ENCODE measurements at places on chromosomes 5 and 9. TPM values are rescaled to one million over a fixed set of nuclear protein-coding genes. Genes with fewer than 3 reads are reported as not detected.

Gene IL9
- not detected for total RNA-seq

DNA sequence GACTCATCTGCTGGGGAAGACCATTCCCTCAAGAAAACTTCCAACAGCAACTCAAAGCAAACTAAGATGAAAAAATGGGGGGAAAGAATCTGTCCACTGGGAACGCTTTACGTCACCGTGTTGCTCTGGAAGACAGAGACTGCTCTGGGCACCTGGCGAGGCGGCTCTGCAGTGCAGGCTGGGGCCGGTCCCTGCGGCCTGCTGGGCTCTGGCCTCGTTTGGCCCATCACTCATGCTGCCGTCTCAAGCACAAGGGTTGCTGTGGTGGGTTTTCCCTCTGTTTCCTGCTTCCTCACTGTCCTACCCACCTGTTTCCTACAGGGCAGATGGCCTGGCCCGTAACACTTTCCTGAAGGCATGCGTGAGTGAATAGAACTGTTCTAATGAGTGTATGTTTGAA, 92.9 kb upstream of the OTULINL start:
- DNase-seq = no peak
- peaks cover 3% of the 10 kb centered on the region for H3K4me1 ChIP-seq
- H3K27me3 ChIP-seq = no peaks in the 10 kb centered on the region
- no peak overlapping the region for H3K27ac ChIP-seq
- peaks cover 96% of the 10 kb centered on the region for H3K36me3 ChIP-seq
- H3K4me3 ChIP-seq = no peak overlapping the region

Gene PTPDC1
- total RNA-seq = 24.5 TPM

DNA sequence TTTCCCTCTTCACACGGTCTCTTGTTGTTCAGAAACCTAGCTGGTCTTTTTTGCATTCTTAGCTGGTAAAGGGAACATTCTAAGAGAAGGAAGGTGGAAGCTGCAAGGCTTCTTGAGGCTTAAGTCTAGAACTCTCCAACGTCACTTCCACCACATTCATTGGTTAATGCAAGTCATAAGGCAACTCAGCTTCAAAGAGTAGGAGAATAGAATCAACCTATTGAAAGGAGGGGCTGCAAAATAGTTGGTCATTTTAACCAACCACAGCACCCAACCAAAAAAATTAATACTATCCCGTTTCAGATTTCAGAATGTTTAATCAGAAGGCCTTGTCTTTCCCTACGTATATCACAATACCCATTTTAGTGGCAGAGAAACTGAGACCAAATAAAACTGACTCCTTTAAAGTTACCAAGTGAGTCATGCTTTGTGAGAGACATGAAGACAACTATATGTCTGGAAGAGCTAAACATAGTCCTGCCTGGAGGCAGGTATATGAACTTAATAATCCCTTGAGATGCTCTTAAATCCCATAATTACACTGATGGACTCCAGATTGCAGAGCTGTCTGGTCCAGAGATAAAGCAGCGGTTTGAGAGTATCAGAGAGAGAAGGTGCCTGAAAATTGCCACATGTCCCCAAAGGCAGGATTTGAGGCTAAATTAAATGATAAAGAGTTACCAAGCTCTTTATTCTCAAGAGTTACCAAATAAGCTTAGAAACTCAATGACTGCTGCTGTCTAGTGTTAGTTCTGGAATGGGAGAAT, 14.4 kb downstream of the DOCK8 start:
- H3K4me1 ChIP-seq = no peaks in the 10 kb centered on the region
- no peak for DNase-seq
- H3K36me3 ChIP-seq = no peaks in the 10 kb centered on the region
- H3K27me3 ChIP-seq = no peaks in the 10 kb centered on the region
- no peak overlapping the region for H3K4me3 ChIP-seq

DNA sequence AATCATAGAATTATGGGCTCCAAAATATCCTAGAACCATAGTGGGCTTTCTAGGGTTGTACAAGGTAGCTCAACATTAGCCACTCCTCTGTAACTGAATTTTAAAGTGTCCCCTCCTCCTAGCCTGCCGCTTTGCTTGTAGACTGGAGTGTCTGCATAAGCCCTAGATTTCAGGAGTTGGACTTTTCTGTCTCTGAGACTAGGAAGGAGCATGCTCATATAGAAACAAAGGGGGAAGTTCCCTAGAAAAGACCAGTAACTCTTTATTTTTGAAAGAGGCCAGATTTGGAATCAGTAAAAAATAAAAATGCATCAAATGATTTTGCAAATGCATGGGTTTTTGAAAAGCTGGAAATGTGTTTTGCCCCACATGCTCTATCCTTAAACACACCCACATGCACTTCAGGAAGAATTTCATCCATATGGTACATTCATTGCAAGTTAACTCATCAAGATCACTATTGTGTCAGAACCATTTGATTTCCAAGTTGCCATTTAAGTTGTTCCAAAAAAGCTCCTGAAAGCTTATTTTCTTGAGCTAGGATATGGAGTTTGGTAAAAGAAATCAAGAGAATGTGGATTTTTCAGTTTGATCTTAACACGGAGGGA, 121.0 kb upstream of the NR3C1 start:
- H3K36me3 ChIP-seq = no peaks in the 10 kb centered on the region

DNA sequence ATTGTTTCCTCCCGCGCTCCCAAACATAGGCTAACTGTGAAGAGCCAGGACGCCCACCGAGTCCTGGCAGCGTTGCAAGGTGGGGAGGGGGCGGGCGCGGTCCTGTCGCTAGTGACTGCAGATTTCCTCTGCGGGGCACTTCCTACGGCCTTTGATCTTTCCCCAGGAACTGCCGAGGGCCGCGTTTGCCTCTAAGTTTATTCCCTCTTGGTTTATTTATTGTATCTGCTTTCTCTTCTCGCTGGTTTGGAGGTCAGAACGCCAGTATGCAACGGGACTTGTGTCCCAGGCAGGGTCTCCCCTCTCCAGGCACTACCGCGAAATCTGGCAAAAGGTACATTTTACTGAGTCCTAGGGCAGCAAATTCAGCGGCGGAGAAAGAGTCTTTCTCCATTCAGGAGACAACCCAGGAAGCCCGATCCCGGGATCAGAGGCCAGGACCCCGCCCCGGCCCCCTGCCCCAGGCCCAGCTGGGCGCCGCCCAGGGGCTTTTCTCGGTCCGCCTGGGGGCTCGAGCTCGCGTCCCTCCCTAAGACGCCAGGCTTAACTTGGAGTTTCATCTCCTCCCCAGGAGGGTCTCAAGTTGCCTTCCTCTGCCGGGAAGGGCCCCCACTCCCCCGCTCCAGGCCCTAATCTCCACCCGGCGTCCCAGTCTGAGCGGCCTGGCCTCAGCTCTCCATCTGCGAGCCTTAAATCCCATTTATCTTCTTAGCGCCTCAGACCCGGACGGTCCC, 884 bp upstream of the EGFLAM start:
- peaks cover 19% of the 10 kb centered on the region for H3K4me1 ChIP-seq
- H3K27me3 ChIP-seq = peaks cover 26% of the 10 kb centered on the region
- H3K4me3 ChIP-seq = no peak overlapping the region
- no peaks in the 10 kb centered on the region for H3K36me3 ChIP-seq
- no peak overlapping the region for H3K27ac ChIP-seq

Gene KCNMB1
- 3.1 TPM for total RNA-seq

GRCh38 chr9:134496413-134497282, 145.0 kb upstream of the COL5A1 start:
- no peak for DNase-seq
- no peaks in the 10 kb centered on the region for H3K27me3 ChIP-seq
- no peak overlapping the region for H3K27ac ChIP-seq
- H3K4me1 ChIP-seq = no peaks in the 10 kb centered on the region
- H3K36me3 ChIP-seq = no peaks in the 10 kb centered on the region

Gene EFCAB9
- not detected for total RNA-seq

- H3K27ac ChIP-seq = no peak overlapping the region
- no peaks in the 10 kb centered on the region for H3K4me1 ChIP-seq
- DNase-seq = no peak
- H3K36me3 ChIP-seq = no peaks in the 10 kb centered on the region
- H3K27me3 ChIP-seq = no peaks in the 10 kb centered on the region
Measured at GRCh38 chr9:78605041-78606000, 308.4 kb downstream of the PSAT1 start.

- no peaks in the 10 kb centered on the region for H3K27me3 ChIP-seq
- no peaks in the 10 kb centered on the region for H3K36me3 ChIP-seq
- no peak overlapping the region for H3K4me3 ChIP-seq
- H3K27ac ChIP-seq = no peak overlapping the region
Measured at GRCh38 chr9:1837453-1838084, 177.6 kb upstream of the SMARCA2 start.

DNA sequence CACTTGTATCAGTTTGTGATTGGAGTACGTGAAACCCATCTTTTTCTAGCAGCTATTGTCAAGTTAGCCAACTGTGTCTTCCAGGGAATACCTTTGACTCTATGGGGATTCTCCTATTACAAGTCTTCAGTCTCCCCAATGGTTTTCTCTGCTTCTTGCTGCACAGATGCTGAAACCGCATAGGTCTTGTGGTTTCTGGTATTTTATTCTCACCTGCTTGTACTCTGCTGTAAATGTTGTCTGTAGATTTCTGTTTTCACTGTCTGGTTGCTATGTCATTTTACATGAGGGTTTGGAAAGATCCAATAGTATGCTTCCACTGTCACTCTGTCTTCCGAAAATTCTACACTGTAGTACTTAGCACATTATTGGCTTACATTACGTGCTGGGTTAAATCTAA, 1196.9 kb upstream of the C9orf72 start:
- H3K27me3 ChIP-seq = no peaks in the 10 kb centered on the region
- DNase-seq = no peak
- H3K36me3 ChIP-seq = no peaks in the 10 kb centered on the region
- no peak overlapping the region for H3K4me3 ChIP-seq

Gene FCN1
- 40.9 TPM for total RNA-seq

- no peak for DNase-seq
- no peaks in the 10 kb centered on the region for H3K4me1 ChIP-seq
- H3K27me3 ChIP-seq = no peaks in the 10 kb centered on the region
- H3K4me3 ChIP-seq = no peak overlapping the region
- H3K36me3 ChIP-seq = no peaks in the 10 kb centered on the region
- H3K27ac ChIP-seq = no peak overlapping the region
Measured at GRCh38 chr5:169165052-169165451, 135.9 kb downstream of the SLIT3 start.

- H3K36me3 ChIP-seq = no peaks in the 10 kb centered on the region
- no peak overlapping the region for H3K27ac ChIP-seq
- H3K4me1 ChIP-seq = no peaks in the 10 kb centered on the region
- no peak overlapping the region for H3K4me3 ChIP-seq
Measured at GRCh38 chr5:10123254-10123989, 126.3 kb downstream of the ATPSCKMT start.

GRCh38 chr5:3852161-3852916, 256.7 kb downstream of the IRX1 start:
- H3K27ac ChIP-seq = no peak overlapping the region
- no peaks in the 10 kb centered on the region for H3K4me1 ChIP-seq
- DNase-seq = peak; percentile 49
- H3K36me3 ChIP-seq = no peaks in the 10 kb centered on the region

- DNase-seq = no peak
- no peaks in the 10 kb centered on the region for H3K36me3 ChIP-seq
- no peak overlapping the region for H3K27ac ChIP-seq
- no peaks in the 10 kb centered on the region for H3K27me3 ChIP-seq
Measured at GRCh38 chr5:175548626-175549311, 70.4 kb downstream of the SFXN1 start.

Gene GRXCR2
- not detected for total RNA-seq

Gene EEIG1
- 60.7 TPM for total RNA-seq

GRCh38 chr5:35922468-35922867, 16.0 kb downstream of the CAPSL start:
- no peak overlapping the region for H3K4me3 ChIP-seq
- H3K36me3 ChIP-seq = no peaks in the 10 kb centered on the region
- no peak for DNase-seq
- peaks cover 11% of the 10 kb centered on the region for H3K4me1 ChIP-seq

DNA sequence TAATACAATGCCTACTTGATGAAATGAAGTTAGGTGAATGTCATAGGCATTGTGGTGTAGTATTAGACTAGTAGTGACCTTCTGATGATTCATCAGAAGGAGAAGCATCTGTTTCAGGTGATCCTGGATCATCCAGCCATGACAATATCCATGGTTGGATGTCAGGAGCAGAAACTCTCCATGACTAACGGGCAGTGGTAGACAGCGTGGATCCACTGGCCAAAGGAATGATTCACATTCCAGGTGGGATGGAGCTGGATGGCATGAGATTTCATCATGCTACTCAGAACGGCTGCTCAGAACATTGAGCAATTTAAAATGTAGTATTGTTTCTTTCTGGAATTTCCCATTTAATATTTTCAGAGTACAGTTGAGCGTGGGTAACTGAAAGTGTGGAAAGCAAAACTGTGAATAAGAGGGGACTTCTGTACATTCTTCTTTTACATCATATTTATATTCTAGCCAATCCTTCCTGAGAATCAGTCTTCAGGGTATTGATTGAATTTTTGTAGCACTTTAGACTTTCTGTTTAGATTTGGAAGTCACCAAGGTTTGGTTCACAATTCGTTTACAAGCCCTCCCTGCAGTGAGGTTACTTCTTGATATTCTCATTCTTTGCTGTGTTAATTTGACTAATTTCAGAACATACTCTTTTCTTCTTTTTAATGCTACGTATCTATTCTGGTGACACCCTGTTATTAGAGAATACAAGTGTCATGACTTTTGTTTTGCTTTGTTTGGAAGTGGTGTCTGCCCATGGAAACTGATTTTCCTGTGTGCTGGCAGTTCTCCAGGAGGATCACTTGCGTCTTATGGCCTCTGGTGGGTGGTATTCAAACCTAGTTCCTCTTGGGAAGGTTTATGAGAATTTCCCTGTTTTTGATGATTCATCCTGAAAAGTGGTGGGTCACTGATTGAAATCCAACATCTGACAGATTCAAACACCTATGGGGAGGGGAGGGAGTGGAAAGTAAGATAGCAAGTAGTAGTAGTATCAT, 12.2 kb upstream of the CLINT1 start:
- no peak overlapping the region for H3K27ac ChIP-seq
- DNase-seq = no peak
- no peaks in the 10 kb centered on the region for H3K27me3 ChIP-seq
- no peak overlapping the region for H3K4me3 ChIP-seq

GRCh38 chr9:91935066-91935749, 14.8 kb downstream of the ROR2 start:
- H3K4me1 ChIP-seq = no peaks in the 10 kb centered on the region
- no peak overlapping the region for H3K27ac ChIP-seq
- H3K4me3 ChIP-seq = no peak overlapping the region
- no peaks in the 10 kb centered on the region for H3K36me3 ChIP-seq

GRCh38 chr5:147310059-147310704, 75.4 kb downstream of the STK32A start:
- H3K4me3 ChIP-seq = no peak overlapping the region
- H3K27me3 ChIP-seq = no peaks in the 10 kb centered on the region
- peaks cover 10% of the 10 kb centered on the region for H3K4me1 ChIP-seq
- H3K36me3 ChIP-seq = no peaks in the 10 kb centered on the region
- DNase-seq = peak; percentile 85
